Sigmoid colon (tissue), 7 donors: ENCODE measurements at places on chromosomes 7 and 10. TPM values are rescaled to one million over a fixed set of nuclear protein-coding genes. Genes with fewer than 3 reads are reported as not detected.

GRCh38 chr10:29774475-29774874, 139.7 kb upstream of the SVIL start:
- DNase-seq, result no peak
- H3K4me3 ChIP-seq, result no peak overlapping the region
- no peak overlapping the region for H3K27ac ChIP-seq

OR6B1 gene
- not detected for total RNA-seq

DNA sequence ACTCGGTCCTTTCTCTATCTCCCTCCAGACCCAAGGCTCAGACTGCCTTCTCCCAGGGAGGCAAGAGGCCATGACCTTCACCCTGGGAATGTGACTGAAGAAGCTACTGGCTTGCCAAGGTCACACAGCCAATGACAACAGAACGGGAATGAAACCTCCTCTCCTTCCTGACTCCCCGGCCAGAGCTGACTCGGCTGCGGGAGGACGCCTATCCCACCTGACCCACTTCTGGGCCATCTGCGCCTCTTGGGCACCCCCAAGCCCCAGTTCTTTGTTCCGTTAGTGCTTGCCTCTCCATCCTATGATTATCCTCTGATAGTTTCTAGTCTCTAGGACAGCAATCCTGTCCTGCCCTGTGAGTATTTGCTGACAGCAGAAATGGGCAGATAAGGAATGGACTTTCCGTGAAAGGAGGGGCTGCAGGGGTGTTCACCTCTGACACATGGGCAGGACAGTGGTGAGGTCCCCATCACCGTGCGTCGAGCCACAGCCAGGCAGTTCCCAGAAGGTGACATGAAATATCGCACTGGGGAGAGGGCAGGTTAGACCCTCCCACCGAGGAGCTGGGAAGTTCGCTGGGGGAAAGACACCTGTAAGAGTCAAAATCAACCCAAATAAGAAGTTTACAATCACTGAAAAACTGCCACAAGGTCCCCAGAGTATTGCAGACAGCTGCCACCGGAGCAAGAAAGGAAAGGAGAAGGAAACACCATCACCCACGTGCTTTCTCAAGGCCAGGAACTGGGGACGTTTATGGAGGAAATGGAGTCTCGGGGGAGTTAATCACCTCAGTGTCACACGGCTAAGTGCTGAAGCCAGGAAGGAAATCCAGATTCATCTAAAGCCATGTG, 63.0 kb downstream of the INSIG1 start:
- H3K27me3 ChIP-seq, result peaks cover 43% of the 10 kb centered on the region
- no peak overlapping the region for H3K4me3 ChIP-seq
- no peaks in the 10 kb centered on the region for H3K4me1 ChIP-seq
- H3K36me3 ChIP-seq, result no peaks in the 10 kb centered on the region
- DNase-seq, result no peak

DNA sequence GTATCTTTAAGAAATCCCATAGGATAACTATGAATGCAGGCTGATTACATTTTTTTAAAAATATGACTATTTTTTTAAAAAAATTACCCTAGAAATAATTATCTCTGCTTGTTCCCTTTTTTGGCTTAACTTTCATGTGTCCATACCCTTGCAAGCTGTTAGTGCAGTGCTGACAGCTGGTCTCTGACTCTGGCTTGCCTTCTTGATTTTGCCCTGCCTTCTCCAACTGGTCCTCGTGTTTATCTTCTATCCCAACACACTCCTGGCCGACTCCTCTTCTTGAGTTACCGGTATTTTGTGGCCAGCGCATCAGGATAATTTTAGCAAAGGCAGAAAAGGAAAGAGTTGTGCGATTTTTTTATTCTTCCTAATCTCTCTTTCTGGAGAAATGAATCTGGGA, 111.7 kb upstream of the STARD3NL start:
- DNase-seq, result no peak
- H3K36me3 ChIP-seq, result no peaks in the 10 kb centered on the region
- no peak overlapping the region for H3K27ac ChIP-seq
- H3K4me1 ChIP-seq, result no peaks in the 10 kb centered on the region

DNA sequence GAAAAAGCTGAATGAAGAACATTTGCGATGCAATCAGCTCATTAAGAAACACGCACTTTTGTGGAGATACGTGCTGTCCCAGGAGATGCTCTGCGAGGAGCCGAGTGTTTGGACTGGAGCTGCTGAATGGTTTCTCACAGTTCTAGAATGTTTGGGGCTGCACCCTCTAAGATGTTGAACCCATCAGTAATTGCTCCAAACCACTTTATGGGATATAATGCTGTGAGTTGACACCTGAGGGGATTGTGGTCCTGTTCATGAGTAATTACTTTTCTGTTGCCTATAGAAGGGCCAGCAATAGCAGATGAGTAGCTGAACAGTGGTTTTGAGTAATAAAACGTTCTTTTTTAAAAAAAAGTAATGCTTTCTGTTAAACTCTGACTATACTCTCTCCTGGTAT, 63.1 kb downstream of the IKZF1 start:
- no peaks in the 10 kb centered on the region for H3K27me3 ChIP-seq
- H3K4me3 ChIP-seq, result no peak overlapping the region
- no peak for DNase-seq

DNA sequence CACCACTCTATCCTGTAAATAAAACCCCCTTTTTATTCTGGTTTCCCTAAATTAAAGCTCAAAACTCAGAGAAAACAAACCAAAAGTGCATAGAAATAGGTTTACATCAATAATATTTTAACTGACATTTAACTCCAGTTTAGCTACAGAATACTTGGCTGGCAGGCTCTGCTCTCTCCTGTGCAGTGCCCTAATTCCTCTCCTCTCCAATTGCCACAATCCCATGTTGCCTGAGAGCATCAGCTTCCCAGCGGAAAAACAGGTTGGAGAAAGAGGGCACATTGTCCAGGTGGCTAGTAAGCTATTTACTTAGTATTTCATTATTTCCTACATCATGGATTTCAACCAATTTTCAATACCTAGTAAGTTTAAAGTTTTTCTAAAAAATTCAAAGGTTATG, 8.7 kb downstream of the SEMA3E start:
- H3K36me3 ChIP-seq, result no peaks in the 10 kb centered on the region
- no peaks in the 10 kb centered on the region for H3K4me1 ChIP-seq
- H3K4me3 ChIP-seq, result no peak overlapping the region
- no peak overlapping the region for H3K27ac ChIP-seq

NDUFB8 gene
- total RNA-seq, result 449 TPM

- H3K36me3 ChIP-seq, result no peaks in the 10 kb centered on the region
- H3K27ac ChIP-seq, result no peak overlapping the region
Measured at GRCh38 chr7:39621261-39621660, 2.1 kb upstream of the RALA start.

EVX1 gene
- total RNA-seq, result not detected

GIMAP2 gene
- 9.2 TPM for total RNA-seq

DNA sequence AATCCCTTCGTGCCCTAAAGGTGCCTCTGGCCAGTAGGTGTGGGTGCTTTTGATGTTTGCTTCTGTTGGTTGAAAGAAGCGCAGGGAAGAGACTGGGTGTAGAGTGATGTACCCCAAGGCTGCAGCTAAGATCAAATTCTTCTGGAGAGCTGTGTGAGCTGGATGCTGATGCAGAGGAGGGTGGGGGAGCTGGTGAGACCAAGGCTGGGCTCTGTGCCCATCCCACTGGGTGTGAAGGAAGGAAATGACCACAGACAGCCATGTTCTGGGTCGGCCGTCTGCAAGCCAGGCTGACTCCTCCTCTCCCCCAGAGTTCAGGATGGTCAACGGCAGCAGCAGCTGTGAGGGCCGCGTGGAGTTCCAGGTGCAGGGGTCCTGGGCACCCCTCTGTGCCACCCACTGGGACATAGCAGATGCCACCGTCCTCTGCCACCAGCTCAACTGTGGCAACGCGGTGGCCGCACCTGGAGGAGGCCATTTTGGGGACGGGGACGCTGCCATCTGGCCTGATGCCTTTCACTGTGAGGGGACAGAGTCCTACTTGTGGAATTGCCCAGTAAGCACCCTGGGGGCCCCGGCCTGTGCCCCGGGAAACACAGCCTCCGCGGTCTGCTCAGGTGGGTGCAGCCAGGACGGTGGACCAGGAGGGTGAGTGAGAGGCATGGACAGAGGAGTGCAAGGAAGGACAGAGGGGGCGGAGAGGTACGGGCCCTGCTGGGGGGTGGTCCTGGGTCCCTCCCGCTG, 5.1 kb downstream of the SCART1 start:
- H3K4me1 ChIP-seq, result no peaks in the 10 kb centered on the region
- DNase-seq, result no peak
- no peaks in the 10 kb centered on the region for H3K36me3 ChIP-seq
- H3K4me3 ChIP-seq, result no peak overlapping the region
- no peak overlapping the region for H3K27ac ChIP-seq
